ENCODE measurements at places on chromosomes 5 and 9. TPM values are rescaled to one million over a fixed set of nuclear protein-coding genes. Genes with fewer than 3 reads are reported as not detected.

DNA sequence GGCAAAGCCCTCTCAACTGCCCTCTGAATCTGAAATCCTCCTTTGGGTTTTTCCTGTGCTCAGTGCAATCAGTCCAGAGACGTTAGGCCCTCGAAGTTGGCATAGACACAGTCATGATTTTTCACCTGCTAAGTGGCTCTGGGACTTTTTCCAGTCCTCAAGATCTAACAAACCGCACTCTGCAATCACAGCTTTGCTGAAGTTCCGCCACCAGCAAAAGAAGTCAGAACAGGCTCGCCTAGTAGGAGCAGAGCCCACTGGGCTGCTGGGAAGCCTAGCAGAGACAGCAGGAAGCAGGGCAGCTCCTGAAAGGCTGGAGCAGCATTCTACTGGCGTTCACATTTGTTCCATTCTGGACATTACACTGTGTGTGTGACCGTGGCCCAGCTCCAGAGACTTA is 222.8 kb upstream of the KIF2A start:
- no peak for DNase-seq

DNA sequence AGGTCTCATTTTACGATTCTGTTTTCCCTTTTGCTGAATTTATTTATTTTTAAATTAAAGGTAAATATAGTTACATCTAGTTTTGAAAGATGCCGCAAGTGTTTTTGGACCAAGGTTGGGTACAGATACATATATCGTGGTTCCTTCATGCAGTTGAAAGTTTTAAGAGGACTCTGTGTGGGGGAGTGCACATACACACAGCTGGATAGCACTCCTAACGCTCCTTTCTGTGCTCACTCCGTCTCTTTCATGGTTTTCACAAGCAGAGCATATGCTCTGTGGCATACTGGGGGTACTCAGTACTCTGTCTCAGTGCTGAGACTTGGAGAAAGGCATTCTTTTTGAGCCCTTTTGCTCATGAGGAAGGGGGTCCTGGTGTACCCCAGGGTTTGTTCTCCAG is 307.5 kb downstream of the DOCK8 start:
- DNase-seq, result no peak

- DNase-seq, result no peak
Observed at GRCh38 chr5:104903941-104904340, 1341.4 kb upstream of the NUDT12 start.

- DNase-seq, result no peak
Observed at GRCh38 chr5:115738830-115739229, 77.6 kb downstream of the CDO1 start.

DNA sequence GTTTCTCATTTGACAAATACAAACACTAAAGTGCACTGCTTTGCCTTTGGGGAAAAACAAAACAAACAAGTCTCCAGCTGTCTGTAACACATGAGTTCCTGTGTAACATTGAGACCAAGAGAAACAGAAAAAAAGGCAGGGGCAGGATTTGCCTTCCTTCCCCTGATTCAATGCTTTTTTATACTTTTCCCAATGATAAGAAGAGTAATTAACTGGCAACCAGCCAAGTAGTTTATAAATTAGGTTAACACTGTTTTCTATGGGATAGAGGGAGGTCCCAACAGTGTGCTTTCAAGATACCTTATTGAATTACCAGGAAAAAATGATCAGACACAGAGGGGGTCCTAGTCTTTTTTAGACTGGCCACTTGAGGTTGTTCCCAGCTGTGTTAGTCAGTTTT is 346.8 kb downstream of the TRIM36 start:
- DNase-seq, result no peak

DNA sequence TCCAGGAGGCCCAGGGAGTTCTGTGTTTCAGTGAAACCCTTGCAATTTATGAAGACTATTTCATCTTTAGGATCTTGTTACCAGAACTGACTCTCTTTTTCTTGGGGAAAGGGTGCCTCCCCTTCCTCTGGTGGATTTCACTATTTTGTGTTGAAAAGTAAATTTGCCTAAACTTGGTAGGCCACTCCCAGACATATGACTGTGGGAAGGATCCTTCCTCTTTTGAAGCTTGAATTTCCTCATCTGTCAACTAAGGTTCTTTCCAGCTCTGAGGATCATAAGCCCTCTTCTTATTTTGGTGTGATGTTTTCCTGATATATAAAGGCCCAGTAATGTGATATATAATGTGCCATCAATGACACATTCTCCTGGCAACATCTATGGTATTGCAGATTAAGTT is 59.1 kb upstream of the ZFAND5 start:
- DNase-seq, result no peak

The TMEM232 gene
- 3.7 TPM for total RNA-seq

The PCDHGB5 gene
- 8.0 TPM for total RNA-seq

The UGT3A2 gene
- 21.4 TPM for total RNA-seq

The IL3 gene
- not detected for total RNA-seq

The IFT74 gene
- 21.9 TPM for total RNA-seq
